Cortex of kidney (tissue), 1 donor: ENCODE measurements at places on chromosomes 6 and 20.

DNA sequence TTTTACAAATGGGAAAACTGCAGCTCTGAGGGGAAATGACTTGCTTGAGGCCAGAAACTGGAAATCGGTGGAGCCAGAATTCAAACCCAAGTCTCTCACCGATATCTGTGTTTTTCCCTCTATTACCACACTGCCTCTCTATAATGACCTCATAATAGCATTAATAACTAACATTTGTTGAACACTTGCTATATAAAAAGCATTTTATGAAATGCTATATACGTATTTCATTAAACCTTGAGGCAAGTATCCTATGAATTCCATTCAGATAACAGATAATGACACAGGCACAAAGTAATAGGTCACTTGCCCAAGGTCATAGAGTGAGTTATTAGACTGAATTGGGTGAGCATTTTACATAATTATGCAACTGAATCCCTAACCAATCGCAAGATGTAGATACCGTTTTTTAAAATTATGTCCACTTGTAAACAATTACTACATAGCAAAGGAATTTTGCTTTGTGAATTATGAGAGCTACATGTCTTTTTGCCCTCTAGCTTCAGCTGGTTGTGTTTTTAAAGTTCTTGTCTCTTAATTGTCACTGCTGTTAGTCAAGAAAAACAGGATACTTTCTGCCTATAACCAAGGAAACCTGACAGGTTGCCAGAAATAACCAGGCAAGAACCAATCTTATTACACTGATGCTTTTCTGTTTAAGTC, 4.7 kb downstream of the DSN1 start:
- DNase-seq = no peak

DNA sequence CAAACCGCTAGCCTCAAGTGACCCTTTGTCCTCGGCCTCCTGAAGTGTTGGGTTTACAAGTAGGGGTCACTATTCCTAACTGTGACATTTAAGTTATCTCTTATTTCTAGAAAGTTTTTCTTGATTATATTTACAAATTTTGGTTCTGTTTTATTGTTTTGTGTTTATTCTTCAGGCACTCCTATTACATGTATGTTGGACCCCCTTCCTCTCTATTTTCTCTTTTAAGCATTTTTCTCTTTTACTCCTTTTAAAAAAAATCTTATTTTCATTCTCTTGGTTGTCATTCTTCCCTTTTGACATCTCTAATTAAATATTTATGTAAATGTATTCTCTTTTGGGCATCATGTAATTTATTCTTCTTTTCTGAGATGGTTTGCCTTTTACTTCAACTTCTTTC, 50.4 kb upstream of the MAP3K7 start:
- no peak for DNase-seq

DNA sequence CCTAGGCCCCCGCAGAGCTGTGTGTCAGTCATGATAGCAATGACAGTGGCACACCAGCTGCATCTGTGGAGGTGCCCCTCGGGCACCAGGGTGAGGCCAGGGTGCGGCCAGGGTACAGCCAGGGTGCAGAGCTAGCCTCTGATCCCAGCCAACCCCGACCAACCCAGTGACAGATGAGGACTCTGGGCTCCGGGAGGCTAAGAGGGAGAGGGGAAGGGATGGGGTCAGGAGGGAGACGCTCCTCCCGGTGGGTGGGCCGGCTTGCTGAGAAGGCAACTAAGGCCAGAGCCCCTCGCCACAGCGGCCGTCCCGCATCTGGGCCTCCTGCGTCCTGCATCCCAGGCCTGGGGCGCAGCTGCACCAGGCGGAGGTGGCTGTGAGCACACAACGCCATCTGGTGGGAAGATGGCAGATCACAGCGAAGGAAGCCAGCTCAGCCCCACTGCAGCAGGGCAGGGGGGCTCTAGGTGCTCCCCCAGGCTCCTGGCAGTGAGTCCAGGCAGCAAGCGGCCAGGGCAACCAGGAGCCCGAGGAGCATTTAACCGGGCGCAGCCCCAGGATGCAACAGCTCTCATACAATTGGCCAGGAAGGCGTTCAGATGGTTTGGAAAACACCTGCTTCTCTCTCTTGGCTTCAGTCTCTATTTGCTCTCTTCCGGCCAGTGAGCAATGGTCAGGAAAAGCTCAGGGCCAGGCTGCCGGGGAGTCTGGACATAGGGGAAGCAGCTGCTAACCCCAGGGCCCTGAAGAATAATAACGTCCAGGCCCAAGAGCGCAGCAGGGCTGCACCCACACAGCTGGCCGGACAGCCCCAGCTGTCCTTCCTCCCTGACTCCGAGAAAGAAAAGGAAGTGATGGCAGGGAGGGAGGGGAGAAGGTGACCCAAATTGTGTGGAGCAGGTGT, 169.4 kb downstream of the TAF4 start:
- DNase-seq = no peak

DNA sequence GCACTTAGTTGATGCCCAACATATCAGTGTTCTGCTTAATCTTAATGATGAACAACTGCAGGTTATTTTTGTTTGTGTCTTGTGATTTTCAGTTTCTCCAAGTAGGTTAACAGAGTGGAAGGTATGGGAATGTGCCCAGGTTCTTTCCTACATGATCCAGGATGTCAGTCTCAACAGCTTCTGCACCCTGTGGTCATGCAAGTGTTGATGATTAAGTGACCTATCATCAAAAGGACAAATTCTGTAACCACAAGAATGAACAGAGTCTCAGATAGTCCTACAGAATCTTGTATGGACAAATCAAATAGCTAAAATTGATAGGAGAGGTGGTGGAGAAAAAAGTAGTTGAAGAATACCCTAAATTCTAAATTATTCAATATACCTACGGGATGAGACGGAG, 26.1 kb downstream of the MAN1A1 start:
- no peak for DNase-seq

DNA sequence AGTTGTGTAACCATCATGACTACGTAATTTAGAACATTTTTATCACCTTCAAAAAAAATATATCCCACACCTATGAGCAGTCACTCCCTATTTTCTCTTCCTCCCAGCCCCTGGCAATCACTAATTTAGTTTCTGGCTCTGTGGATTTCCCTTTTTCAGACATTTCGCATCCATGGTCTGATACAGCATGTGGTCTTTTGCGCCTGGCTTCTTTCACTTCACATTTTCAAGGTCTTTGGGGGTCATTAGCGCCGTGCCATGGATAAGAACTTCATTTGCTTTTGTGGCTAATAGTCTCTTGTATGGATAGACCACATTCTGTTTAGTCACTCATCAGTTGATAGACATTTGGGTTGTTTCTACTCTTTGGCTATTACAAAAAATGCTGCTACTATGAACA, 44.9 kb upstream of the DUSP22 start:
- DNase-seq = no peak

GRCh38 chr6:29834564-29835436, 7.2 kb downstream of the HLA-G start:
- DNase-seq = no peak

DNA sequence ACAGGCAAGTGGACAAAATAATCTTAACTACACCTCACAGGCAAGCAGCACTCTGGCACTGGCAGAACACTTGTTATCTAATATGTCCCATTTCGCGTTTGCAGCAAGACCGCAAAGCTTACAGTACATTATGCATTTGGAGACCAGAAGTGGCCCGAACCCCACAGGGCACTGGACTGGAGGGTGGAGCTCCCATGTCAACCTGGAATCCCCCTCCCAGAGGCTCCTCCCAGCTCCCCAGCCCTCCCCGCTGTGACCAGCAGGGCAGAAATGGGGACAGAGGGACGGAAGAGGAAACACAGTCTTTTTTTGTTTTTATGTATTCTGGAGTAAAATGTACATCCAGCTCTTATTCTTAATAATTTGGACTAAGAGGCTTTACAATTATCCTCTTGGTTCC, 263.7 kb downstream of the SMOC2 start:
- DNase-seq = no peak

- DNase-seq = no peak
Observed at GRCh38 chr6:35417979-35418661, 34.0 kb upstream of the FANCE start.

DNA sequence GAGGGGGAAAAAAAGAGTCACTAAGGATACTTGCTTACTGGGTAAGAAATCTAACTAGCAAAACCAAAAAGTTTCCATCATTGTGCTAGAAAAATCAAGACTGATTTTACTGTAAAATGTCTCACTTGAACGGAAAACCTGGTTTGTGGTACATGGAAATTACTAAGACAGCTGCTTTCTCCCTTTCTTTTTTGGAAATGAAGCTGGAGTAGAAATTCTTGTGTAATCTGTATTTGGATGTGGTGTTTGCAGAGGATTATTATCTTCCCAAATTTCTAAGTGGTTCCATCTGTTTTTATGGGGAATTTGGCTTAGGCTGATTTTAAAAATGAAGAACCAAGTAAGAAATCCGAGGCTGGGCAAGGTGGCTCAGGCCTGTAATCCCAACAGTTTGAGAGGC, 20.4 kb downstream of the EPB41L2 start:
- DNase-seq = no peak

DNA sequence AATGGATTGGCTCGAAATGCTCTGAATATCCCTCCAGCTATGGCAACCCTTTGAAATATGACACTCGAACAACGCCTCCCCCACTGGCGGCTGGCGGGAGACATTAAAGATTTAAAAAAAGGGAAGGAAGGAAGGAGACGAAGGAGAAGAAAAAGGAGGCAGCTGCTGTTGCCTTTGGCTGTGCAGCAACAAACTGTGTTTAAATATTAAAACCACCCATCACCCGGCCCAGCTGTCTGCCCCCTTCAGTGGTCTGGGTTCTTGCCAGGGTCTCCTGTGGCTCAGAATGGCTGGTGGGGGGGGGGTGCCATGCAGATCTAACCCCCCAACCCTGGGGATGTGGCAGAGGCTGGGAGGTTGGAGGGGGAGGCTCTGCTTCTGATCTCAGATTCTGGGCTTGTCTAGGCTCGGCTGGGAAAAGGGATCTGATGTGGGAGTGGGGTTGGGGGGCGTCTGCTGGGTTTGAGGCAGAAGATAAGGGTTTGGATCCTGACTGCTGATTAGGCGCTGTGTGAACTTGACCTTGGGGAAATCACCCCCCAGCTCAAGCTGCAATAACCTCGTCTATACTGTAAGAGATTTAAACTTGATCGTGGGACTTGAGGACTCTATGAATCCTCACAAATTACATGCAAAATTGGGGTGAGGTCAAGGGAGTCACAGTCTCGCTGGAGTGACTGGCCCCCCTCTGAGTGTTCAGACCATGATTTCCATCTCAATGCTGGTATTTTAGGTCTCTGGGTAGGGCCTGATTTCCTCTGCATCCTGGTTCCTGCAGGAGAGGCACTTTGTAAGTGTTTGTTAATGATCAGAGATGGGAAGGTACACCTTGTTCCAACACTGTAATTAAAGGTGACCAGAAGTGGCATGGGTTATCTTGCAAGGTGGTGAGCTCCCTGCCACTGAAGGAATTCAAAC, 40.3 kb upstream of the BLCAP start:
- DNase-seq = no peak

DNA sequence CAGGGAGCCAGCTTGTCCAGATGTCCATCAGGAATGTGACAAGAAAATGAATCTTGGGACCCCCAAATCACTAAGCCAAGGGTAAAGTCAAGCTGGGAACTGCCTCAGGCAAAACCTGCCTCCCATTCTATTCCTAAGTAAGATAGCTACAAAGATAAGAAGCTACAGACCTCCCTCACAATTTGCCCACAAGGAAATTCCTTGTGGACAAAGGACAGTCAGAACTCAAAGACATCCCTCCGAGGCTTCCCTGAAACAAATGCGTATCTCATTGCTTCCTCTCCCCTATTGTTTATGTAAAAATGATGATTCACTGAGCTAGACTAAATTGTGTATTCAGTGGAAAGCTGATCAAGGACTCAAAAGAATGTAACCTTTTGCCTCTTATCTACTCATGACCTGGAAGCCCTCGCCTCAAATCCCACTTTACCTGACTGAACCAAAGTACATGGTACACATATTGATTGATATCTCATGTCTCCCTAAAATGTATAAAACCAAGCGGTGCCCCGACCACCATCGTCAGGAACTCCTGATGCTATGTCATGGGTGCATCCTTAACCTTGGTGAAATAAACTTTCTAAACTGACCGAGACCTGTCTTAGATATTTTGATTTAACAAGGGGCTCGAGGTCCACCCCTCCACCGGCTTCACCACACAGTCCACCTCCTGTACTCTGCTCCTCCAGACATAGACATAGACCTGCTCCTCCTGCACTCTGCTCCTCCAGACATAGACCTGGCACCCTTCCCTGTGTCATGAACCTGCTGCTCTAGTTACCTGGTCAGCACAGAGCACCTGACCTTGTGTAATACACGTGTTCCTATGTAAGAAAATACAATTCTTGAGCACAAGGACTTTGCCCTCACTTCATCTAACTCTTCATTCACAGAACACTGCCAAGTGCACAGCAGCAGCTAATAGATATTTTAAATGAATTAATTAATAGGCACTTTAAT, 81.4 kb downstream of the WDR27 start:
- no peak for DNase-seq

- no peak for DNase-seq
Observed at GRCh38 chr20:57460781-57461465, 64.0 kb downstream of the CTCFL start.
